ENCODE measurements at places on chromosomes 12 and 14.

- no peak for DNase-seq
These were observed 242.1 kb downstream of the CHST11 start for GRCh38 chr12:104698871-104699270.

- no peak for DNase-seq
These were observed 136.9 kb downstream of the NUAK1 start for GRCh38 chr12:106001837-106002218.

DNA sequence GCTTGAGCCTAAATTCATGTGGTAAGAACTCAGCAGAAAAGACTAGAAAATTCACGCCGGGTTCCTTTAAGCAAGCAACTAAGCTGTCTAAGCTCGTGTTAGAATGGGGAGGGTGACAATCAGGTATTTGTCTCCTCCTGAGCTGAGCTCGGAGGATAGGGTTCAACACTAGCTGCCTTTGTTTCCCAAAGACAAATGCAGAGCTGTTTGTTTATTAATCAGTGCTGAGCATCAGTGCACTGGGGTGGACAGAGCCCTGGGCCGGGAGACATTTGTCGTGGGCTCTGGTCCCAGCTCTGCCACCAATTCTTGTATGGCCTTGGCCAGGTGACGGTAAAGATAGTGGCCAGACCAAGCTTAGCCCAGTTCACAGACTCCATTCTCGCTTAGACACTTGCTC, 43.7 kb downstream of the DEGS2 start:
- no peak for DNase-seq

GRCh38 chr12:24396224-24396623, 446.8 kb upstream of the SOX5 start:
- DNase-seq = no peak

DNA sequence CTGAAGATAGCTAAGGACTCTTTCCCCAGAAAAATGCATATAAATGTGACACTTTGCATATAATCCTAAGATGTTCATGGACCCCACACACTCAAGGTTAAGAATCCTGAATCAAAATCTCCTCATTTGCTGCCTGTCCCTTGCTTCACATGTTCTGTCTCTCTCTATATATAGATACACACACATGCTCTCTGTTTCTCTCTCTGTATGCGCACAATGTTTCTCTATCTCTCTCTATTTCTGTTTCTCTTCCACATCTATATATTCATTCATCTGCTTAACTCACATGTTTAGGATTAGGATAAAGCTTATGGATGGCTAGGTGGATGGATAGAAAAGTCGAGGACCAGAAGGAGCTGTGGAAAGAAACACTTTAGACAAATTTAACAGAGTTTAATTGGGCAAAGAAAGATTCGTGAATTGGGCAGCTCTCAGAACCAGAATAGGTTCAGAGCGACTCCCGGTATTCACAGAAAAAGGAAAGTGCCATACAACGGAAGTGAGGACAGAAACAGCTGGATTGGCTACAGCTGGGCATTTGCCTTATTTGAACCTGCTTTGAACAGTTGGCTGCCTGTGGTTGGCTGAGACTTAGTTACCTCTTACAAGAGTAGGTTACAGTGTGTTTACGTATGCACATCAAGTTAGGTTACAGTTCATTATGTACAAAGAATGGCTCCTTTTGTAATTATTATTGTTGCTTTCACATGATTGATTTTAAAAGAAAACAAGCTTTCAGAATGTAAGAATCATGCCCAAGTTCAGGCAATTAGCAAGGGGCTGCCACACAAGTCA, 57.6 kb downstream of the EMP1 start:
- DNase-seq = no peak

DNA sequence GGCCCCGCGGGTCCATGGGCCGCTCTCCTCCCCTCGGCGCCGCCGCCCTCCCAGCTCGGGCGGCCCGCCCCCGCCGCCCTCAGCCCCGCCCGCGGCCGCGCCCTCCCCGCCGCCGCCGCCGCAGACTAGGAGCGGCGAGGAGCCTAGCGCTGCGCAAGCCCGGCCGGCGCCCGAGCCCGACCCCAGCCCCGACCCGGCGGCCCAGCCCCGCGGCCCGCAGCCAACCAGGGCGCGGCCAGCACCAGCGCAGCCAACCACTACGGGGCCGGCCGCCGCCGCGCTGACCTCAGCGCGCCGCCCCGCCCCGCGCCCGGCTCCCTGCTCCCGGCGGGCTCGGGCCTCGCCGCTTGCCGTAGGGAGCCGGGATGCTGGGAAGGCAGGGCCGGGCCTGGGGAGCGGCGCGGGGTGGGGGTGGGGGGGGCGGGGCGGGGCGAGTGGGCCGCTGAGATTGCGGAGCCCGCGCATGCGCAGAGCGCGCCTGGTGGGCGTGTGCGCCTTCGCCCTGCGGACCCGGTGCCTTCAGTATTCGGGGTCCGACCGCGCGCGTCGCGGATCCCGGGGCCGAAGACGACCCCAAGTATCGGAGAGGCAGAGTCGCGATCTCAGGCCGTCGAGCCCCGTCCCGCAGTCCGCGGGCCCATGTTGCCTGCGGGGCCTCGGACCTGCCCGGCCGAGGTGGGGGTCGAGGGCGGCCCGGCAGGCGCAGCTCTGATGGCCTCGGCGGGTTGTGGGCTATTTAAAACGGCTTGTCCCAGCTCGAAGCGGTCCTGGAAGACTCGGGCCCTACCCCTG, at the start of gene CDC42BPB:
TSS of gene CDC42BPB (minus strand) at position 178 of the 792 bp plus-strand sequence. CDS start 376 bp downstream, outside the sequence.
- peak; percentile 17 for DNase-seq

GRCh38 chr12:5944688-5945070, 380 bp downstream of the ANO2 start:
- no peak for DNase-seq

GRCh38 chr14:92552066-92552465, 38.5 kb downstream of the RIN3 start:
- peak; percentile 45 for DNase-seq

GRCh38 chr14:20692116-20692751, 3.7 kb downstream of the ANG start:
- DNase-seq = no peak

DNA sequence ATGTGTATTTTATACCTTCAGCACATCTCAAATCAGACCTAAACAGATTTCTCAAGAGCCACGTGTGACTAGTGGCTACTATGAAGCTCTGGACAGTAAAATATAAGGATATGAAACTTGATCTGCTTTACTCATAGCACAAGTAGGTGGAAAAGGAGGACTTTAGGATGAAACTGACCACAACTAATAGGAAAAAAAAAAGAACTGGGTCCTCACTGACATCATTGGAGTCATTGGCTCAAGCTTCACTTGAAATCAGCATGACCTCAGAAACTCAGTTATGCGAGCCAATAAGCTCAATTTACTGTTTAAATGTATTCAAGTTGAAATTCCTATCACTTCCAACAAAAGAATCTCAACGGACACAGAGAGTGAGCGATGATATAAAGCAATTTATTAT, 34.1 kb upstream of the CIT start:
- no peak for DNase-seq

DNA sequence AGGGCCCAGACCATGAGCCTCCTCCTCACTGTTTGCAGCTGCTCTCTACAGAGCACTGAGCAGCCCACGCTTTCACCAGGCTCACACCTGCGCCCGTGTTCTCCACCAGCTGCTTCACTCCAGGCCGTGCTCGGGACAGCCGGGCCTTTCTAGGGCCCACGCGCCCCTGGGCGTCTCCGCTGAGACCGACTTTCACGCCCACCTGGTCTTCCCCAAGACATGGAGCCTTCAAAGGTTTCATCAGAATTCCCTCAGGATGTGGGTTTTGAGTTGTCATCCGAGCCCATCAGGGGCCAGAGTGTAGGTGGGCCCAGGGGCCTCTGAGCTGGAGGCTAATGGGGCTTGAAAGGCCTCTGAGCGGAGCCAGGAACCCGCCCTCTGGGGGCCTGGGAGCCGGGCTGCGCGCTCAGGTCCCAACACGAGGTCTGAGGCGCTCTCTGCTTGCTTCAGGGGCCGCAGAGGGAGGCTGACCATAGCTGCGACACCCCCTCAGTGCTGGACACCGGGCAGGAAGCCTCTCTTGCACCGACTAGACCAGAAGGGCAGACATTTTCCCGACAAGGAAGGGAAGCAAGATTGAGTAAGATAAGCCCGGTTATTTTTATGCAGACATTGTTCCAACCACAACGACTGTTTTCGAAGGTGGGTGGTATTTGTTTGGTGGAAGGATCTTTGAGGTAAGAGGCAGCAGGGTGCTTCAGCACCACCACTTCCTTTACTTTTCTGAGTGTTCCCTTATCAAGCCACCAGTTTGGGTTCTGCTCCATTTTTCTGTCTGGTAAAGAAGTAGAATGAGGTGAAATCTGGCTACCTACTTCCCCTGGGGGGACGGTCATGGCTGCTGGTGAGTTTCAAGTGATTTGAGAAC, 125.0 kb upstream of the FUT8 start:
- DNase-seq = peak; percentile 86

DNA sequence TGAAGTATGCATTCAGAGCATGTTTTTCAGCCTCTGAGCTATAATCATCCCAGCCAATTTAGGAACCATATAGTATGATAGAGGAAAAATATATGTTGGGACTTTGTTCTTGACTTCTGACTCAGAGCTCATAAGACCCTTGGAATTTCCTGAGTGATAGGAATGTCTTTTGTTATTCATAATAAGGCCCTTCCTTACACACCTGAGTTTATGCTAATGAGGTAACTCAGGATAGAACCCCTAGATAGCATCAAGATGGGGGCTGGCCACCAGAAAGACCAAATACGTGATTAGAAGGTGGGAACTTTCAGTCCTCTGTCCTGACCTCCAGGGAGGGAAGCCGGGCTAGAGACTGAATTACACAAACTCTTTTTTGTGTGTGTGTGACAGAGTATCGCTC, 32.4 kb upstream of the PLEK2 start:
- DNase-seq = no peak

DNA sequence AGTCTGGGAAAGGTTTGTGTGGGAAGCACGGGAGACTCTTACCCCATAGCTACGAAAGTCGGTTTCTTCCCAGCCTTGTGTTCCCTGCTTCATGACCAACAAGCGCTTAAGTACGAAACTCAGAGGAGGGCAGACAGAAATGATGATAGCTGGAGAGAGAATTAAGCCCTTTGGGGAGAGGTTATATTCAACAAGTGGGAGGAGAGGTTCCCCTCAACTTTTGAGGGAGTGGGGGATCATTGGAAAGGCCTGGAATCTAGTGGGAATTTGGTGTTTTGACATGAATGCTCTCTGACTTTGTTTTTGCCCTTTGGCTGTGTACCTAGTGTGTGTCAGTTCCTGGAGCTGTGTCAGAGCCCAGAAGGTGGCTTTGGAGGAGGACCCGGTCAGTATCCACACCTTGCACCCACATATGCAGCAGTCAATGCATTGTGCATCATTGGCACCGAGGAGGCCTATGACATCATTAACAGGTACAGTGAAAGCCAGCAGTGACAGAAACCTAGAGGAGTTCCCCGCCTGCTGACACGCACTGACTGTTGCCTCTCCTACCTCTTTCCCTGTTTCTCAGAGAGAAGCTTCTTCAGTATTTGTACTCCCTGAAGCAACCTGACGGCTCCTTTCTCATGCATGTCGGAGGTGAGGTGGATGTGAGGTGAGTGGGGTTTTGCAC, 40.6 kb downstream of the FNTB start:
- no peak for DNase-seq

DNA sequence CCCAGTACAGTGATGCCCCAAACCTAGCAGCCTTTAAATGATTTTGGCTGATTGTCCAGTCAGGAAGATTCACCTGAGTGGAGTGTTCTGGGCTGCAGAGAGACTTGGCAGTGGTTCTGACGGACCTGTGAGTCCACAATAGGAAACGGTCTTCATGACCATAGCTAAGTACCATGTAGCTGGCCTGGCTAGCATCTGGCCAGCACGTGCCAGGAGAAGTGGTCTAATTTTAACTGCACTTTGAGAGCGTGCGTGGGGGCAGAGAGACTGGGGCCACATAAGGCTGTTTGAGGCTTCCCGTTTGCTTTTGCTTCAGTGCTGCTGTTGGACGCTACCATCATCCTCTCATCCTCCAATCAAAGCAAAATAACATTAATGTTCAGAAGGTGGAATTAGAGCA, 54.7 kb downstream of the PPM1A start:
- DNase-seq = no peak

- DNase-seq = no peak
These were observed 109.3 kb downstream of the NTN4 start for GRCh38 chr12:95681210-95681765.

DNA sequence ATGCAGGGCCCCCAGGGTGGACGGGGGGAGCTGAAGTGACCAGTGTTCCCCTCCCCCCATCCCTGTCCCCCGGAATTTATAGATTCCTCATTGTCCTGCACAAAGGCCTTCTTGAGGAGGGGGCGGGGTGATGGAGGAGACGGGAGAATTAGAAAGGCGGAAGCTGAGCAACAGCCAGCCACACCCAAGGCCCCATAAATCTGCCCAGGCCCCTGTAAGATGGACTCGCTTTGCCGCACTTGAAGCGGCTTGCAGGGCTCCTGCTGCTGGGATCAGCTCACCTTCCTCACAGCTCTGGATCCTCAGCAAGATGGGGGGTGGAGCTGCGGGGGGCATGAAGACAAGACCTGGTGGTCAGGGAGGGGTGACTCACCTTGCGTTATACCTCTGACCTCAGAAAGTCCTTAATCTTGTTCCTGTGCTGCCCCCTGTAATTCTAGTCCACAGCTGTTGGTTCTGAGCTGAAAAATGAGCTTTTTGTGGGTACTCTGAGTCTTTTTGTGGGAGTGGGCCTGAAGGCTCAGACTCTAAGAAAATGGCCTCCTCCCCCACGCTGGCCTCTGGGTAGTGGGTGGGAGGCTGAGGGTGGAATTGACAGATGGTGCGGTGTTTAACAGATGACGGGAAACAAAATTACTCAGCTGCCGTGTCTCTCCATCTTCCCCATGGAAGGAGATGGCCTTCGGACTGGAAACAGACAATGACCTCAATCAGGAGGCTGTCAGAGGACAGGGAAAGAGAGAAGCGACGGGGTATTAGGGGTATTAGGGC, 15.8 kb upstream of the ANKRD33 start:
- no peak for DNase-seq

DNA sequence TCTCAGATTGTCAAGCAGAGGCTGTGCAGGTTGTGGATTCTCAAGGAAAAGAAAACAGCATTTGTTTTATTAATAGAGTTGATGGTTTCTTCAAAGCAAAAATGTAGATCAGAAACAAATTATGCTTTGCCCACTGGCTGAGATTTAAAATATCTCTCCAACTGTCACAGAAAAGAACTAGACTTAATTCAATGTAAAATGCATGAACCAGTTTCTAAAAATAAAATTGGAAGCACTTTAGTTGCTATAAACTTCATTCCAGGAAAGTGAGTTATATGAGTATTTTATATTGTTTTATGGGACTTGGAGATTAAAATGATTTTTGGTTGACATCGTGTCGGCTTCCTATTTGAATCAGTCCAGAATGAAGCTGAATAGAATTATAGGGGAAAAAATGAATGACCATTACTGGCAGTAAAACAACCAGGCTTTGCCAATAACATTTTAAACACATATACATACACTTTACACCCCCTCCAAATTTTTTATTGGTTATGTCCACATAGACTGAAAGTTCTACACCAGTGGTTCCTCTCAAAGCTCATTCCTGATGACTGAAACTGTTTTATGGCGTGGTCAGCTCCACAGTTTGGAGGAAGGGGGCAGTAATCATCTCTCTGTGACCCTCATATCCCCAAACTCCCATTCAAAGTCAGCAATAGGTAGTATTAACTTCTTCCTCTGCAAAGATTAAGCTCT, 55.5 kb upstream of the DAAM1 start:
- no peak for DNase-seq

GRCh38 chr12:15590180-15590826, 198.9 kb downstream of the EPS8 start:
- peak; percentile 56 for DNase-seq
